ENCODE measurements at places on chromosomes 13 and 19.

DNA sequence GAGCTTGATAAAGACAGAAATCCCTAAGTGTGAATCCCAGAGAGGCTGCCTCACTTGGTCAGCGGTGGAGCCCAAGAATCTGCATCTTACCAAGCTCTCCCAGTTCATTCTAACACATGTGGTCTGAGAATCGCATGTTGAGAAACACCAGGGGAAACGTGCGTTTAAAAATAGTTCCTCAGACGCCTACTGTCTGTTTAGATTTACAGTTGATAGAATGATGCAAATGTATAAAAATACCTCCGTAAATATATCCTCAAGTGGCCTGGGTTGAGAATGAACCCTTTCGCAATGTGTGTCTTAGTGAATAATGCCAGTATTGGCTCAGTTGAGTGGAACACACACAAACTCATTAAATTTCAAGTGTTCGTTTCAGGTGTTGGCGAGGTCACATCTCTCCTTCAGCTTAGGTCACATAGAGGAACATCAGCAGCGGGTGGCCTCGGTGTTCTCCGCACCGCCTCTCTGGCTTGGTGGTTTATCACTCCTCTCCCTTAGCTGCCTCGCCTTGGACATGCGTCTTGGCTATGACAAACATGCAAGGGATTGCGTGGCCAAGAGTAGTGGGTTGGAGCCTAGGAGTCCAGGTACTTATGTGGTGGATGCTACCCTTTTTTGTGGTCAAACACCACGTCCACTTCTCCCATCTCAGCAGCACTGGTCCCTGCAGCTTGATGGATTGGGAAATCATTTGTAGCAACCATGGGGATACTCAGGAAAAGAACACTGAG, 117.6 kb upstream of the SPATA13 start:
- DNase-seq = no peak

GRCh38 chr19:11196406-11197287, 698 bp downstream of the KANK2 start:
- DNase-seq = peak; percentile 49

- no peak for DNase-seq
These were observed 214.9 kb downstream of the KCNRG start for GRCh38 chr13:50229960-50230661.

DNA sequence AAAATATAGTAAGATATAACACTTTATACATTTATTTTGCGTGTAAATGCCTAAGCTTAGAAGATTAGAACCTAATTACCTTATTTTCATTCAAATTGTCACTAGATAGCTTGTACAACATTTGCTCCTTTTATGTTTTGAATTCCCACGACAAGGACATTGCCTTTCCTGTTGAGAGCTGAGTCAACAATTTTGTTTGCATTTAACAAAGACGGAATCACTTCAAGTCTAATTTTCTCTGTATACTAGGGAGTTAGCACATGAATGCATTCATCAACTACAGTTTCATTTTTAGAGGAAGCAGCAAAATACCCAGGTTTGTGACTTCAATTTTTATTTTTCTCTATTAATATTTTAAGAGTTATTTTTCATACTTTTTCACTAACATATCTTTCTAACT, 48.7 kb upstream of the PCCA start:
- no peak for DNase-seq

- no peak for DNase-seq
These were observed 13.3 kb downstream of the TDRD3 start for GRCh38 chr13:60410299-60410698.

GRCh38 chr13:50712456-50712855, 131.0 kb downstream of the DLEU7 start:
- no peak for DNase-seq

- no peak for DNase-seq
These were observed 14.3 kb upstream of the QTRT1 start for GRCh38 chr19:10686661-10687517.

DNA sequence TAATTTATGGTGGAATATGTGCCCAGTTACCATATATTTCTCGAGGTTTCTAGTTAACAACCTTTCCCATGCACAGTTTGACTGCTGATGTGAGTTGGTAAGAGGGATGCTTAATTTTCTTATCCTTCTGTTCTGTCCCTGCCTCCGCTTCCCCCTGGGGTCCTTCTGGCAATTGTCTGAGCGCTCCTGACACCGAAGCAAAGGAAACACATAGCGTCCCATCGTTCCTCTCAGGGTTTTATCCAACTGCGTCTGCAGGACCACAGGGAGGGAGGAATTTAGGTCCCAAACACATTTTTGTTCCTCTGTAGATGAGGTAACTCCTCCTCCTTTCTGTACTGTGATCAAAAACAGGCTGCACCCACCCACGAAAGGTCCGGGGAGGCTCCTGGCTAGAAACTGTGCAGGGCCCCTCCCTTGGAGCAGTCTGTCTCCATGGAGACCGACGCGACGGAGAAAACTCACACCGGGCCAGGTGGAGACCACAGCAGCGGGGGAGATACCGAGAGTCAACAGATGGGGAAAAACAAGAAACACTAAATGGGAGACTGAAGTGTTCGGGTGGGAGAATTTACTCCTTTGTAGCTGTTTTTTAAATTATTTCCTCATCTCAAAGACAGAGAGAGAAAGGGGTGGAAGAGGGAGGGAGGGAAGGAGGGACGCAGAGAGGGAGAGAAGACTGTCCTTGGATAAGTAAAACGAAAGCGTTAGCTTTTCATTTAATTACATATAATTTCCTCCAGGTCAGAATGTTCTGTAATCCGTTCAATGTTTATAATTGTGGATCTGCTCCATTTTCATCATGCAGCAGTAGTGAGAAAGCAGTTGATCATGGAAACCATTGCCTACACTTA, 191.8 kb upstream of the NBEA start:
- no peak for DNase-seq

GRCh38 chr19:13830114-13830740, 35.0 kb downstream of the ZSWIM4 start:
- no peak for DNase-seq

DNA sequence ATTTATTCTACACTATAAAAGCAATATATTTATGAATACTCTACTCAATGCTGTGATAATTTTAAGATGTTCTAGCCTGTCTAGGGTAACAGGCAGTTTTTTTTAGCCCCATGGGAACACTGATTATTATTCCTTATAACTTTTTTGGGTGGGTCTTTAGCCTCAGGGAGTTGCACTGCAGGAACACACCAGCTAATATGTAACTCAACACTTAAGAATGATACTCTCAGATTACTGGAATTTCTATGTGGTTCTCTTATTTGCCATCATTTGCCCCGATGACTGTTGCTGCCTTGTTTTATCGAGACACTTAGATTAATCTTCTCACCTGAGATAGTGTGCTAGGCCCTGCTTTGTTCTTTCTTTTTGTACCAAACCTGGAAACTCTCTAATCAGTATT, 396.9 kb upstream of the SLITRK1 start:
- DNase-seq = no peak
